ENCODE measurements at places on chromosomes 1 and 21.

DNA sequence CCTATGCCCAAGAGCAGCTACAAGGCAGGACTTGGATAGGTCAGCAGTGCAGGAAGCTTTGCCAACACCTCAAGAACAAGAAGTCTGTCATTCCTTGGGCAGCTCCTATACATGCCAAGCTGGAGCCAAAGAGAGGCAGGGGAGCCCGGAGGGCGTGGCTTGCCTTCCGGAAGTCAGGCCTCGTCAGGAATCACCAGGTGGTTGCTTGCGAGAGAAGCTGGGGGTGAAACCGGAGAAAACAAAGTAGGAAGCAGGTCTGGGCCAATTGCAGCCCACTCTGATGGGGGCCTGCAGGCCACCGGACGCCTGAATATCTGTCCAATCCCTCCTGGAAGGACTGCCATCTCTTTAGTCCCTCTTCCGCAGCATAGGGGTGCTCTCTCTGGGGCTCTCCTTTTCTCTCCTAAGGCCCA, 794 bp upstream of the FAM76A start:
- DNase-seq = no peak

DNA sequence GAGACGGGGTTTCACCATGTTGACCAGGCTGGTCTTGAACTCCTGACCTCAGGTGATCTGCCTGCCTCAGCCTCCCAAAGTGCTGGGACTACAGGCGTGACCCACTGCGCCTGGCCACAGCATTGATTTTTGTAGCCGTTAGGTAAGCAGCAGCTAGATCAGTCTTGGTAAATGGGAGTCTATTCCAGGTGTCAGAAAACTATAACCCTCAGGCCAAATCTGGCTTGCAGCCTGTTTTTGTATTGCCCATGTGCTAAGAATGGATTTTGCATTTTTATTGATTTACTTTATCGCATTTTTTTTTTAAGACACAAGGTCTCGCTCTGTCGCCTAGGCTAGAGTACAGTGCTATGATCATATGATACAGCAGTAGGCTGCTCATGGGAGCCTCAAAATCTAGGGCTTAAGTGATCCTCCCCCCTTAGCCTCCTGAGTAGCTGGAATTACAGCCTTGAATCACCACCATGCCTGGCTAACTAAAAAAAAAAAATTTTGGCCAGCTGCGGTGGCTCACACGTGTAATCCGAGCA, 16.6 kb upstream of the SRSF10 start:
- no peak for DNase-seq

DNA sequence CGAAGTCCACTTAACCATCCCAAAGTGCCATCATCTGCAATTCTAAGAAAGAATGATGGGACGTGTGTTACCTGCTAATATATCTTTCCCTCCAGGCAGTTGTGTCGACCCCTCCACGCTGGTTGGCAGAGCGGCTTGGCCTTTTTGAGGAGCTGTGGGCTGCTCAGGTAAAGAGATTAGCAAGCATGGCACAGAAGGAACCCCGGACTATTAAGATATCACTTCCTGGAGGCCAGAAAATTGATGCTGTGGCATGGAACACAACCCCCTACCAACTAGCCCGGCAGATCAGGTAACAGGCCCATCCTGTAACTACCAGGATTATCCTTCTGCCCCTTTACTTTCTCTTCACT, 520 bp downstream of the TARS2 start:
- DNase-seq = no peak

DNA sequence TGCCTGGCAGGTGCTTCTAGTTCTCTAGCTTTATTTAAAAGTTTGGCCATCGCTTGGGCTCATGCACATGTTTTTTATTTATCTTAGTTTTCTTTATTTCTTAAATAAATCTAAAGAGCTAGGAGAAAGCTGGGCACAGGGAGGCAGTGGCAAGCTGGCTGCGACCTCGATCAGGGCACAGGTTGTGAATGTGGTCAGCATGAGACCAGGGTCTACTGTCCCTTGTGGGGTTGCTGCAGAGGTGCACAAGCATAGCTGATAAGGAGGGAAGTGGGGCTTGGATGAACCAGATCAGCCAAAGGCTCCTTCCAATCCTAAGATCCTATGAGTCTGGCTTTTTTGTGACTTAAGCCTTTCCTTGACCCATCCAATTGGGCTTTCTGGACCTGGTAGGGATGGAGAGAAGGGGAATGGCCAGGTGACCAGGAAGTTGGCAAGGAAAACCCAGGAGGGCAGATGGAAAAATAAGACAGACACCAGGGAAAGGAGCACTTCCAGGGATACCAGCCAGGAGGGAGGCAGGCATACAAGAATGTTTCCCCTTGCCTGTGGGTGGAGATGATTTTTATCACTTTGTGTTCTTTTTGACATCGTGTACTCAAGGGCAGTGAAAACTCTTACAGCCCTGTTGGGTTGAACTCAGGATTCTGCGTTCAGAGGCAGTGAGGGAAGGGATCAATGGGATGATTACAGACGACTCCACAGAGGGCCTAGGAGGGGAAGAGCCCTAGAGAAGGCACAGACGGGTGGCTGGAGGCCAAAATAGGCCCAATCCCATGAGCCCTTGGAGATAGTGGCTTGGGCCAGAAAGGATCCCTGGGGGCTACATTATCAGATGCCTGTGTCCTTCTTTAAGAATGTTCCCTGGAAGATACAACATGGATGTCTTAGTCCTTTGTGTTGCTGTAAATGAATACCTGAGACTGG, 8.5 kb downstream of the CYP4B1 start:
- no peak for DNase-seq

- DNase-seq = no peak
Measured at GRCh38 chr1:81730881-81731280, 69.9 kb upstream of the ADGRL2 start.

GRCh38 chr1:192488058-192488457, 87.5 kb upstream of the RGS1 start:
- DNase-seq = no peak

GRCh38 chr1:7221826-7222694, 436.8 kb downstream of the CAMTA1 start:
- DNase-seq = no peak

DNA sequence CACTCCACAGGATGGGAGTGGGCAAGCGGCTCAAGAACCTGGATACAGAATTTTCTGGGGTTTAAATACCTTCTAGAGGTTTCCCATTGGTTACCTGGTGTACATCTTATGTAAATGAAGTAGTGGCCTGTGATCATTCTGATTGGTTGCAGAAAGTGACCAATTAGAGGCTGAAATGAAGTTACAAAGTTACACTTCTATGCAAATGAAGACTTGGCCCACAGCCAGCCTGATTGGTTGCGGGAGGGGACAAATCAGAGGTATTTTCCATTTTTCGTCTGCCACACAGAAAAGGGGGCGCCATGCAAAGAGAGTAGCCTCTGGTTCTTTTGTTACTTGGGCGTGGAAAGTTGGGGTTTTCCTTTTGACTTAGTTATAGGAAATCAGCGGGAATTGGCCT, 8.9 kb downstream of the KCNAB2 start:
- no peak for DNase-seq

DNA sequence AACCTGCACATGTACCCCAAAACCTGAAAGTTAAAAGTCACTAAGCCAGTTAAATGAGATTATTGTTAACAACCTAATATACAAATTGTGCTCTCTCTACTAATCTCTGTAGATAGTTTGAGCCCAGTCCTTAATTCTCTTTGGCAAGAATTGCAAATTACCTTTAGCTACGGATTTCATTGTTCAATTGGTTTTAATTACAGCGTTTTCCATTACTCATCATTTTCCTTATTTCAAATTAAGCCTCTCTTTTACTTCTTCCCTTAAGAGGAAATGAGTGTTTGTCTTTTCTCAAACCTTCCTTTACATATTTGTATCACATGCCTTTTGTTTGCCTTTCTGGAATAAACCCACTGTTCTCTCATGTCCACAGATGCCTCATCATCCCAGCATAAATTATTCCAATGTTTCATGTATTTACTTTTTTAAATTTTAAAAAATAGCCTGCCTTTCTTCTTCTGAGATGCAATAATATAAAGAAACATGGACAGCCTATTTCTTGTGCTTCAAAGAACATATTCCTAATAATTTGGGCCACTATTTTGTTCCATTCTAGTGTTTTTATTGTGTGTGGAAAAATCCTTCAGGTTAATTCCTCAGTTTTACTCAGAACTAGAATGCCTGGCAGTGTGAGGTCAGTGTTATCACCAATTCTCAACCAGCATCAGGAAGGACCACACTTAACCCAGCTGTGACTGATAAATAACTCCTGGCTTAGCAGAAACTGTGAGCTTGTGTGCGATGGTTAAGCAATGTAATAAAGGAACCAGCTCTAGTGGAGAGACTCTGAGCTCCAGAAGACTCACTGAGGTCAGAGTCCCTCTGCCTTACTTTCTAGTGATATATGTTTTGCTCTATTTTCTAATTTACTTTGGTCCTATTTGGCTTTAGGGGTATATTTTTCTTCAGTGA, 600.5 kb downstream of the LTN1 start:
- DNase-seq = no peak

DNA sequence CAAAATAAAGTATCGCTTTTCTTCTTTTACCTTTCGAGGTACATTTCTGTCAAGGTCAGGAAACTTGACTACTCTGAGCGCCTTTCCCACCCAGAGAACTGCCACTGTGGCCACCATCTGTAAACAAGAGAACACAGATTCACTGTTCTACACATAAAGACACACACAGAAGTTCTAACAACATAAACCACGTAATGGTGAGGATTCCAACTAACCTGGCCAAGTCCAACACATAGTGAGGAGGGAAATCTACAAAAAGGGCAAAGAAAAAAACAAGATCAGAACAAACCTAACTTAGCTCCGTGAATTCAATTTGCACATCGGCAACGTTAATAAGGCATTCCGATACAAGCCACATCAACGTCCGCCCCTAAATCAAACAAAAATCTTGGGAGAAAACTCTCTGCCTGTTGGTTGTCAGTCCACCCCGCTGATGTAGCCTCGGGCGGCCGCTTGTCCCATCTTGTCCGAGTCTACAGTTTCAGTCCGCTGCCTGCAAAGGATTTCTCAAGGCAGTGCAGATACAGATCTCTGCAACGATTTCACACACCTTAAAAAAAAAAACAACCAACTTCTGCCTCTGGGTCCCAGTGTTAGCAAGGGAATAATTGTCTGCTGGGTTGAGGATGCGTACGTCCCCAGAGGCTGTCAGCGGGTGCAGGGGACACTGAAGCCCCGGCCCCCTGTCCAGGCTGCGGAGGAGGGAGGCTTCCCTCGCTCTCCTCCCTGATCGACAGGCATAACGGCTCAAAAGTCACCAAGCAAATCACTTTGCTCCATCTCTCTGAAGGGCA, 1.0 kb downstream of the SLC35D1 start:
- DNase-seq = peak; percentile 39

GRCh38 chr1:185894791-185895190, 160.6 kb downstream of the HMCN1 start:
- no peak for DNase-seq

DNA sequence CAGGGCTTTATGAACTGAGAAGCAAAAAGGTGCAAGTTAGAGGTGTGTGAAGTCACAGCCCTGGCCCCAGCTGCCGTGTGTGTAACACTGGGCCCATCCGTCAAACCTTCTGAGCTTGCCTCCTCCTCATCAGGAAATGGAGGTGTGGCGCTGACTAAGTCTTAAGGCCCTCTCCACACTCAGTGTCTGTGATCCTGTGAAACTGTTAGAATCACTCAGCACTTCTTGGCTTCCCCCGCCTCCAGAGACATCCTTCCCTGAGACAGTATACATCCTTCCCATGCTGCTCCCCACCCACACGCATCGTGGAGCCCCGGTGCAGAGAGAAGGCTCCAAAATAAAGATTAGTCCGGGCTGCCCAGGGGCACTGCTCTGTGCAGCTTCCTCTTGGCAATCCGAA, 33.3 kb downstream of the LRP8 start:
- peak; percentile 52 for DNase-seq

DNA sequence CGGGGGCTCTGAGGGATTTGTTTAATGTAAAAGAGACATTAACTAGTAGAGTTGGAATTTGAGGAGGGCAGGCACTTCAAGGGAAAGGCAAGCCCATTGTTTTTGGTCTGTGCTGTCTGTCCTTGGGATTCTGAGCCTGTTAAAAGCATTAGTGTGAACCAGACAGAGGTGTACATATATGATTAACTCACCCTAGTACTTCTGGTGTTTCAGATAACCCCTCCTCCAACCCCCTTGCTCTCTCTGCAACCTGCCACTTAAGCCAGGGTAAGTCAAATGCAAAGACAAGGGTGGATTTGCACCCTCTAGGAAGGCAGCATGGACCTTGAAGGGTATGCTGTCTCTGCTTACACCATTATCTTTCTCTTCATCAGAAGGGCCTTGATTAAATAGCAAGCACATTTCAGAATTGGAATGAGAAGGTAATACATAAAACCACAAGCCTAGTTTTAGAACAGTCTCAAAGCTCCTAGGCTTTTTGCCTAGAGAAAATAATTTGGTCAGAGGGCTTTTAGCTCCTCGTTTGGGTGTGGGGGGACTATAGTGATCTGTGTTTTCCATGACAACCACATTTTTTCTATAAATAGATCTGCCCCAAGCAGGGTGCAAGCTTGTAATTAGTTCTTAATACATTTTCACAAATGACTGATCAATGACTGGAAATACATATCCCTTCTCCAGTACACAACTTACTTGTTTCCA, 120.7 kb upstream of the SGIP1 start:
- DNase-seq = no peak

DNA sequence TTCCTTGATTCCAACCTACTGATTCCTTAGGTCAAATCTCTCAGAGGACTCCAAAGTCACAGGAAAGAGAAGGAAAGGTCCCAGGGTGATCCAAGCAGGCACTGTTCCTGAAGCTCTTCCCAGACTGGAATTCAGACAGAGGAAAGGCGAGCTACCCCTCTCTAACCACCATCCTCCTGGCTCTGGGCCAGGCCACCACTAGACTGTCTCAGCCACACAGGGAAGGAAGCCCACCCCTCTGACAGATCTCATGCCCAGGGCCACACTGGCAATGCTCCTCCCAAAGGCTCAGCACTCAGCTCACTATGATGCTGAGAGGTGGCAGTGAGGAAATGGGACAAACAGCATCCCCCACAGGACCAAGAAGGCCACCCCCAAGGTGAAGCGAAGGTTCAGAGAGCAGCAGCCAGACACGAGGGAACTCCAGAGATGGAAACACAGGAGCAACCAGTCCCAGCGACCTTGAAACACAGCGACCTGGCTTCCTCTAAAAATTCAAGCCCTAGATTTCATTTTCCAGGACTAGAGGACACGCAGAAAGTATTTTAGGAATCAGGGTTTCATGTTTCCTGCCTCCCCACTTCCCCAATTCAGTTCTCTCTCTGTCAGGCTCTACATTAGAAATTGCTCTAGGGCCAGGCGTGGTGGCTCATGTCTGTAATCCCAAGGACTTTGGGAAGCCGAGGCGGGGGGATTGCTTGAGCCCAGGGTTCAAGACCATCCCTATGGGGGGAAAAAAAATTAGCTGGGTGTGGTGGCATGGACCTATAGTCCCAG, 18.8 kb downstream of the PIK3C2B start:
- peak; percentile 55 for DNase-seq

GRCh38 chr1:114720492-114720891, 3.9 kb upstream of the NRAS start:
- DNase-seq = no peak

DNA sequence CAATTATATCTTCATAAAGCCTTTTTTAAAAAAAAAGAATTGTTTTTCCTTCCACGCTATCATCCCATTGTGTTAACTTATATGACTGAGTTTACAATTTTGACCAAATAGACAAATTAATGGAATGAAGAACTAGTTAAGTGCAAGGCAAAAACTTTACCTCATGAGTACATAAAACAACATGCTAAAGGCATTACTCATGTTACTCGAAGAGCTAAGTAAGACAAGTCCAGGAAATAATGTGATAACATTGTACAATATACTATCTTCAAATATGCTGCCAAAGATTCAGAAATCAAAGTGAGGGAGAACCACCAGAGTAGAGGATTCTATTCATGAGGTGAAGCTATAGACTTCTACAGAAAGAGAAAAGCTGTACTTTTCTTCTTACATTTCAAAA, 24.2 kb upstream of the DYNLT5 start:
- DNase-seq = no peak

Data from suppressor macrophage (primary cell).